IMR-90 (cell line): ENCODE measurements at places on chromosomes 11 and 22. TPM values are rescaled to one million over a fixed set of nuclear protein-coding genes. Genes with fewer than 3 reads are reported as not detected.

OR52I1 gene
- total RNA-seq = not detected in 2 replicates

MPZL3 gene
- total RNA-seq = 0.36 and 0.56 TPM in 2 replicates

LAYN gene
- total RNA-seq = 92.5 and 111 TPM in 2 replicates

POTEH gene
- not detected in 2 replicates for total RNA-seq

MMP10 gene
- total RNA-seq = not detected in 2 replicates

PPM1F gene
- total RNA-seq = 20.8 and 25.0 TPM in 2 replicates

DCDC1 gene
- total RNA-seq = under 0.01 TPM in 1 of 2 replicates, not detected in the other

DNA sequence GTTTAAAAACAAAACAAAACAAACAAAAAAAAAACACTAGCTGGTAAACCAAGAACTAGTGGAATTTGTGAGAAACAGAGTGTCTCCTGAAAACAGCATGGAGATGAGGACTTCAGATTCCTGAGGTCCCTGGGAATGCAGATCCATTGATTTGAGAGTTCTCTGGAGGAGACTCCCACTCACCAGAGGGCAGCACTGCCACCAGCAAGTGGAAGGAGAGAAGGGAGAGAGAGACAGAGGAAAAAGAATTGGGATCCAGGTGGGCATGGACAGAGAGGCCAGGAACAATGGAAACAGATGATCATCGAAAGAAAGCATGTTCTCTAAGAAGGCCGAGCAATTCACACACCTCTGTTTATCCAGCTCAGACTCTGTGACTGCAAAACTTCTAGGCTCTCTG lies 31.8 kb downstream of the ETS1 start:
- no peaks in the 10 kb centered on the region for H3K27me3 ChIP-seq
- H3K4me1 ChIP-seq = peaks cover 5% of the 10 kb centered on the region; the same call in 1 of the 2 replicates
- no peak overlapping the region for H3K27ac ChIP-seq
- no peak for DNase-seq
- no peak overlapping the region for H3K4me3 ChIP-seq
- no peaks in the 10 kb centered on the region for H3K36me3 ChIP-seq

- H3K4me3 ChIP-seq = no peak overlapping the region
- no peaks in the 10 kb centered on the region for H3K27me3 ChIP-seq
- no peaks in the 10 kb centered on the region for H3K36me3 ChIP-seq
- DNase-seq = no peak
Observed at GRCh38 chr11:73107597-73107996, 34.5 kb downstream of the FCHSD2 start.

DNA sequence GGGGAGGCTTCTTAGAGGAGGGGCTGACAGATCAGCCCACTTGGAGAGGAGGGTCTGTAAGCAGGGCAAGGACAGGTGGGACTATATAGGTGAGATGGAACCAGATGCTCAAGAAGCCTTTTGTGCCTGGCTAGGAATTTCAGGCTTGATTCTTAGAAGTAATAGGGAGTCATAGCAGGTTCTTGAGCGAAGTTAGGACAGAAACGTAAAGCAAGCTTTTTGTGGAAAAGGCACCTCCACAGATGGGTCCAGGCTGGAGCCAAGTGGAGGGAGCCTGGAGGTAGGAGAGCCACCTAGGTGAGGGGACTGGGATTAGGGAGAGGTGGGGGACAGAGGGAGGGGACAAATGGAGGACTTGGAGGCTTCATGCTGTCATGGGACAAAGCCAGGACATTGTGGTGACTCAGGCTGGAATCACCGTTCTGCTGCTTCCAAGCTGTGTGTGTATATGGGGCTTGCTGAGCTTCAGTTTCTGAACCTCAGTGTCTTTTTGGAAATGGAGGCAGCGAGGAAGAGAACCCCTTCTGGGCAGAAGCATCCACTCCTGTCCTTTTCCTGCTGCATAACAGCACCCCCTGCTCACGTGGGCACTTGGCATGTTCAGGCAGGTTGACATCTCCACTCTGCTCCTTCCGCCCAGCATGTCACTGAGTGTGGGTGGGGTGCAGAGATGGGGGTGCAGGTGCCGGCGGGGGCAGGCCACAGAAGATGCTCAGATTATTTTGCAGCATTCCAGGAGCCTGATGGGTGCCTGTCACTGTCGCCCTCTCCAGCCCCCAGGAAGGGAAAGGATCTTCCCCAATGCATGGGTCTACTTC lies 58.0 kb downstream of the MCM5 start:
- H3K4me3 ChIP-seq = no peak overlapping the region
- H3K4me1 ChIP-seq = peaks cover 3% of the 10 kb centered on the region; the same call in 1 of the 2 replicates
- H3K27me3 ChIP-seq = peaks cover 12% of the 10 kb centered on the region; the same call in 1 of the 2 replicates
- H3K36me3 ChIP-seq = no peaks in the 10 kb centered on the region
- DNase-seq = peak; percentile 34
- no peak overlapping the region for H3K27ac ChIP-seq

- no peaks in the 10 kb centered on the region for H3K4me1 ChIP-seq
- H3K4me3 ChIP-seq = no peak overlapping the region
- H3K27ac ChIP-seq = no peak overlapping the region
- peak; percentile 33 for DNase-seq
- H3K36me3 ChIP-seq = no peaks in the 10 kb centered on the region
Observed at GRCh38 chr11:31240340-31240904, 129.1 kb downstream of the DCDC1 start.

GRCh38 chr11:8732748-8733241 lies 50.2 kb downstream of the RPL27A start:
- H3K4me1 ChIP-seq = peaks cover 33% of the 10 kb centered on the region
- peak overlapping the region; percentile 72 for H3K27ac ChIP-seq
- H3K27me3 ChIP-seq = no peaks in the 10 kb centered on the region

DNA sequence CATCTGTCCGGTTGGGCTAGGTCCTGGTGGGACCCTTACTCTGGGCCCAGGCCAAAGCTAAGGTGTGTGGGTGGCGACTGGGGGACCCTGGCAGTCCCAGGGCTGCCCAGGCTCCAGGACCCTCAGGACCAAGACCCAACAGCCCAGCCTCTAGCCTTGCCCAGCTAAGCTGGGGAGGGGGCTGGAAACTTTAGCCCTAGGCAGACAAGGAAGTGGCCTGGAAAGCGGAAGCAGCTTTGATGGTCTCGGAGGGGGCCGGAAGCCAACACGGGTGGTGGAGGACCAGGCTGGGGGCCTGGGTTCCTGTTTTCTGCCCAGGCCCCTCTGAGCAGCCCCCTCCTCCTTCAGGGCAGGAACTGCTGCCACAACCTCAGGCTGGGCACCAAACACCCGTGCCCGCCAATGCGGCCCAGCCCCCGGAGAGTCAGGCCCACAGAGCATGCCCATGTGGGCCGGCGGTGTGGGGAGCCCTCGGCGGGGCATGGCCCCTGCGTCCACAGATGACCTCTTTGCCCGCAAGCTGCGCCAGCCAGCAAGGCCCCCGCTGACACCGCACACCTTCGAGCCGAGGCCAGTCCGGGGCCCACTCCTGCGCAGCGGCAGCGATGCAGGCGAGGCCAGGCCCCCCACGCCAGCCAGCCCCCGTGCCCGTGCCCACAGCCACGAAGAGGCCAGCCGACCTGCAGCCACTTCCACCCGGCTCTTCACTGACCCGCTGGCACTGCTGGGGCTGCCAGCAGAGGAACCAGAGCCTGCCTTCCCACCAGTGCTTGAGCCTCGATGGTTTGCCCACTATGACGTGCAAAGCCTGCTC lies 2.8 kb downstream of the SIPA1 start:
- H3K27ac ChIP-seq = no peak overlapping the region
- peaks cover 20% of the 10 kb centered on the region for H3K36me3 ChIP-seq
- DNase-seq = no peak
- H3K27me3 ChIP-seq = no peaks in the 10 kb centered on the region
- peaks cover 14% of the 10 kb centered on the region for H3K4me1 ChIP-seq
- no peak overlapping the region for H3K4me3 ChIP-seq

DNA sequence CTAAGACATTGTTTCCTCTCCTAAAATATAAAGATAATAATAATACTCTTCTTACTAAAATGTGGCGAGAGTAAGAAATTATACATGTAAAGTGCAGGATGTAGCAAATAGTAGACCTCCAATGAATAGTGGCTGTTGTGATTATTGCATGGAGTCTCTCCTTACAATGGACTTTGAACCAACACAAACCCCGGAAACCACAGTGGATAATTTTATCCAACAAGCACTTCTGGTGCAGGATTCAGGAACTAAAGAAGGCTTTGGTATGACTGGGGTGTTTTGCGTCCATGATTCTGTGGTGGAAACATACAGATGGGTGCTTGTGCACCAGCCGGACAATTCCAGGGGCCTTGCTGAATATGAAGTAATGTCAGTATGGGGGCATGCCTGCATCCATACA lies 146.4 kb upstream of the UBASH3B start:
- H3K27me3 ChIP-seq = peaks cover 5% of the 10 kb centered on the region; the same call in 1 of the 2 replicates
- DNase-seq = no peak
- H3K36me3 ChIP-seq = no peaks in the 10 kb centered on the region
- peaks cover 5% of the 10 kb centered on the region; the same call in 1 of the 2 replicates for H3K4me1 ChIP-seq
- no peak overlapping the region for H3K27ac ChIP-seq

DNA sequence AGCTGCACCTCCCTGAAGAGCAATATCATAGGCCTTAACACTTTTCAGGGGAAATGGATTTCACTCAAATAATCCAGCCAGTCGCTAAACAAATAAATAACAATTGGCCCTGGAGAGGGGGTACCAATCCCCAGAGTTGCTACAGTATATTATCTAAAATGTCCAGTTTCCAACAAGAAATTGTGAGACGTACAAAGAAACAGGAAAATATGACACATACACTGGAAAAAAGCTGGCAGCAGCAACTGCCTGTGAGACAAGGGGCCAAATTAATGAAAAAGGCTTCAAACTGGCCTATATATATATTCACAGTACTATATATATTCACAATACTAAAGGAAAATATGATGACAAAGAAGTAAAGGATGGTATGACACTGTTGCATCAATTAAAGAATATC lies 4.0 kb downstream of the NF2 start:
- H3K4me1 ChIP-seq = peaks cover 10% of the 10 kb centered on the region; the same call in 1 of the 2 replicates
- no peak overlapping the region for H3K27ac ChIP-seq
- no peaks in the 10 kb centered on the region for H3K27me3 ChIP-seq
- peaks cover 5% of the 10 kb centered on the region for H3K36me3 ChIP-seq
- DNase-seq = no peak

- DNase-seq = no peak
- peaks cover 42% of the 10 kb centered on the region for H3K4me1 ChIP-seq
- no peaks in the 10 kb centered on the region for H3K27me3 ChIP-seq
- no peak overlapping the region for H3K27ac ChIP-seq
Observed at GRCh38 chr11:12772324-12772723, 98.1 kb downstream of the TEAD1 start.

GRCh38 chr11:122202951-122203456 lies 87.0 kb upstream of the BLID start:
- peaks cover 12% of the 10 kb centered on the region for H3K36me3 ChIP-seq
- no peaks in the 10 kb centered on the region for H3K27me3 ChIP-seq
- H3K27ac ChIP-seq = peak overlapping the region; percentile 98
- H3K4me1 ChIP-seq = peaks cover 40% of the 10 kb centered on the region

DNA sequence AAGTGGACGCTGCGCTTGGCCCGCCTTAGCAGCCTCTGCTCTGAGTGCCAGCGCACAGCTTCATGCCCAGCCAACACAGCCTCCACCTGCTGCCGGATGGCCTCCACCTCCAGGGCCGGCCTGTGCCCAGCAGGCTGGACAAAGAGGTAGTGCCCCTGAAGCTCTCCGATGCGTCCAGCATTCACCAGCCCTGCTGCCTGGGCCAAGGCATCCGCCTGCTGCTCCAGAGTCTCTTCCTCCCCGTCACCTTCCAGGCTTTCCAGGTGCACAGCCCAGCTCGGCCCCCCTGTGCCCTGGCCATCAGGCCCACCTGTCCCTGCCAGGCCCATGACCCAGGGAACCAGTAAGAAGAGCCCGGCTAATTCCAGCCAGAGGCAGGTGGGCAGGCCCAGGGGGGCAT lies 2.5 kb downstream of the PCSK7 start:
- no peaks in the 10 kb centered on the region for H3K27me3 ChIP-seq
- H3K4me1 ChIP-seq = peaks cover 7% of the 10 kb centered on the region
- H3K27ac ChIP-seq = no peak overlapping the region

GRCh38 chr11:115585361-115586024 lies 81.3 kb upstream of the CADM1 start:
- no peaks in the 10 kb centered on the region for H3K36me3 ChIP-seq
- peaks cover 1% of the 10 kb centered on the region; the same call in 1 of the 2 replicates for H3K4me1 ChIP-seq
- H3K27me3 ChIP-seq = peaks cover 7% of the 10 kb centered on the region

DNA sequence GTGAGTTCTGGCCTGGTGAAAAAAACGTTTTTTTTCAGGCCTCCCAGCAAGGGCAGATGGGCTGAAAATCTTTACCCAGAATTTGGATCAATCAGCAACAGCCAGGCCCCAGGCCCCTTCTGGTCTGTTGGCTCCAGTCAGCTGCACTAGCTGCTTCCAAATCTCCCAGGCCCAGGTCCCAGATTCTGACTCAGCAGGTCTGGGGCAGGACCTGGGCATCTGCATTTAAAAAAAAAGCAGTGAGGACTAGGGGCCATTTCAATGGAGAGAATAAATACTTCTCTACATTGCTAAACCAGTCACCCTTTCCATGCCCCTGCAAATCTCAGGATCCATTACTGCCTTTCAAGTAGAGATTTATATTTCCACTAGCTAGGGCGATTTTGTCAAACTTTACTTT lies 4.3 kb downstream of the SLC15A3 start:
- no peak overlapping the region for H3K27ac ChIP-seq
- H3K27me3 ChIP-seq = no peaks in the 10 kb centered on the region
- peaks cover 16% of the 10 kb centered on the region for H3K4me1 ChIP-seq
- H3K4me3 ChIP-seq = no peak overlapping the region

GRCh38 chr11:18011633-18012032 lies 1.2 kb downstream of the SERGEF start:
- no peaks in the 10 kb centered on the region for H3K36me3 ChIP-seq
- no peak overlapping the region for H3K27ac ChIP-seq
- DNase-seq = no peak
- 0 out of 2 replicates have a peak overlapping the region, but pooled peaks have one; percentile 92 for H3K4me3 ChIP-seq
- peaks cover 4% of the 10 kb centered on the region; the same call in 1 of the 2 replicates for H3K27me3 ChIP-seq

DNA sequence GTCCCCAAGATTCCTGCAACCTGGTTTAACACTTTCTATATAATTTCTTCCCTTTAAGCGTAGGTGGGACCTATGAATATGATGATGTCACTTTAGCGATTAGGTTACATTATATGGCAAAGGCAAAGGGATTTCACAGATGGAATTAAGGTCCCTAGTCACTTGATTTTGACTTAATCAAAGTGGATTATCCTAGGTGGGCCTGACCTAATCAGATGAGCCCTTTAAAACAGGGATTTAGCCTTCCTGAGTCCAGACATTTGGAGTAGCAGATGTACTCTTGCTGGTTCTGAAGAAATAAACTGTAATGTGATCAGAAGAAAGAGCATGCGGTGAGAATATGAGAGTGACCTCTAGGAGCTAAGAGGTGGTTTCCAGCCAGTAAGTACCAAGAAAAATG lies 67.8 kb upstream of the LIN7C start:
- no peaks in the 10 kb centered on the region for H3K27me3 ChIP-seq
- peaks cover 4% of the 10 kb centered on the region for H3K4me1 ChIP-seq
- DNase-seq = no peak
- no peaks in the 10 kb centered on the region for H3K36me3 ChIP-seq
- no peak overlapping the region for H3K4me3 ChIP-seq

DNA sequence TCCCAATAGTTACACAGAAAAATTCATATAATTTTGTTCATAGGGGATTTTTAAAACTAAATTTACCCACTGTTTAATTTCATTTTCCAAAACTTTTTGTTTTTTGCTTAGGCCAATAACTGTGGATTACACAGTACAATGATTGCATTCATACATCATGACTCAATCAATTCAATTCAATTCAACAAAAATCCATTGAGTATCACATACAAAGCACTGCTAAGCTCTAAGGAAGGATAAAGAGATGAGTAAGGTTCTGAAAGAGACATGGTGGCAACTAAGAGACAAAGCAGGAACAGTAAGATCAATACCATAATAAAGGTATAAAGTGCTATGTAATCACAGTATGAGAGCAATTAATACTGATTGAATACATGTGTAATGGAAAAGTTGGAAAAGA lies 9.4 kb upstream of the LAYN start:
- H3K4me1 ChIP-seq = peaks cover 1% of the 10 kb centered on the region; the same call in 1 of the 2 replicates
- no peaks in the 10 kb centered on the region for H3K36me3 ChIP-seq
- DNase-seq = peak; percentile 67
- no peaks in the 10 kb centered on the region for H3K27me3 ChIP-seq
- H3K4me3 ChIP-seq = no peak overlapping the region
- H3K27ac ChIP-seq = no peak overlapping the region
